ENCODE measurements at places on chromosomes 5 and 9. TPM values are rescaled to one million over a fixed set of nuclear protein-coding genes. Genes with fewer than 3 reads are reported as not detected.

GRCh38 chr5:10862085-10862484 lies 101.1 kb upstream of the DAP start:
- no peak for DNase-seq

The CDC20B gene
- total RNA-seq: not detected

- DNase-seq: no peak
Measured at GRCh38 chr9:28758341-28758740, 1185.1 kb upstream of the C9orf72 start.

The KLF9 gene
- 20.6 TPM for total RNA-seq

DNA sequence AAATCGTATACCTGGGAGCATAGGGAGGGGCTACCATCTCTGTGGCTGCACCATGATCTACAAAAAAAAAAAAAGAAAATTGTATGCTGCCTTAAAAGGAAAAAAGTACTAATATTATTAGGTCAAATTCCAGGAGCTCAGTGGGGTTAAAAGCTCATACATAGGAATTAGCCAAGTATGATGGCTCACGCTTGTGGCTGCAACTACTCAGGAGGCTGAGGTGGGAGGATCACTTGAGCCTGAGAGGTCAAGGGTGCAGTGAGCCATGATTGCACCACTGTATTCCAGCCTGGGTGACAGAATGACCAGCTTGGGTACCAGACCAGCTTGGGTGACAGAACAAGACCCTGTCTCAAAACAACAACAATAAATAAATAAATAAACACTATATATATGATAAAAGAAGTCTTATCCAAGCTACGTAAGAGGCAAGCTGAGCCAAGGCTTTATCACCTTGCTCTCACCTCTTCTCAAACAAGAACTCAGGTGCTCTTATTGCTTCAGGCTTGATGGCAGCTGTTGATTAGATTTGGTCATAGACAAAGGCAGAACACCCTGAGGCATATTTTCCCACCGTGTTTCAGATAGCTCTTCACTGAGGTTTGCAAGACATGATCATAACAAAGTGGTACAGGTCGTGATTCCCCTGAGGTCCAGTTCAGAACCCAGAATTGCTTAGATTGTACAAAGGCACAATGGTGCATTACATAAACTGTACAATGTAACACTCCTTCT lies 3.3 kb upstream of the FBXW11 start:
- DNase-seq: no peak

The TXNDC8 gene
- total RNA-seq: not detected

DNA sequence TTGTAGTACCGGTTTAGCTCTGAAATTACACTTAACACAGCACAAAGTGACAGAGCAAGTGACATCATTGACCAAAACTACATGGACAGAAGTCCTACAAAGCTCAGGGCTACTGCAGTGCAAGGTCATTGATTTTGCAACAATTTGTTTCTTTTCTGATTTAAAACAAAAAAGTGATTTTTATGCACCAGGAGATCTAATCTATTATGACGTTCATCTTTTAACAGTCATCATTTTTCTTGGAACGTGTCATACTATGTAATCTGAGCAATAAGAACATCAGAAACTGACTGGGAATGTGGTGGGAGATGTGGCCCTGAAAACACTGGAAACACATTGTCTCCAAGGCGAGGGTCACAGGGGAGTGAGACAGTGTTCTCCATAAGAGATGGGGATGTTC lies 17.4 kb upstream of the ZFAND5 start:
- DNase-seq: no peak

The MARVELD2 gene
- 1.1 TPM for total RNA-seq

GRCh38 chr5:137184734-137185133 lies 314.4 kb downstream of the SPOCK1 start:
- DNase-seq: no peak

The XRCC4 gene
- 4.1 TPM for total RNA-seq

The PCDHB15 gene
- 0.53 TPM for total RNA-seq

GRCh38 chr9:35814106-35814840 lies 569 bp downstream of the HINT2 start:
- no peak for DNase-seq

DNA sequence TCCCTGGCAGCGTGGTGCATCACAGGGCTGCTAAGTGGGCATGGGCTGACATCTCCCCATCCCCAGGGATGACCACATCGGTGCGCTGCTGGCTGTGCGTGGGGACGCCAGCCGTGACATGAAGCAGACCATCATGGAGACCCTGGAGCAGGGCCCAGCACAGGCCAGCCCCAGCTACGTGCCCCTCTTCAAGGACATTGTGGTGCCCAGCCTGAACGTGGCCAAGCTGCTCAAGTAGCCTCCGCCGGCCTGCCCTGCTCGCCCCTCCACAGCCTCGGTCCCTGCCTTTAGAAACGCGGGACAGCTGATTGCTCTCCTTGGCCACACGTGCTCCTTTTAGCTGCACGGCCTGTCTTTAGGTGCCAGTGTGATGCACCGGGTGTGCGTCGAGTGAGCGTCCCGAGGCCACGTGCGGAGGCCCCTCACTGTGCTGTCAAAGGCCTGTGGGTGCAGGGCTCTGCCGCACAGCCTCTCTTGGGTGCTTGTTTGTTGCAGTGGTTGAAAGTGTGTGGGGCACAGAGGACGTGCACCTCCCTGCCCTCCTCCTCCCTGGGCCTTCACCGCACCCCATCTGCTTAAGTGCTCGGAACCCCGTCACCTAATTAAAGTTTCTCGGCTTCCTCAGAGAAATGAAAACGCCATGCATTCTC lies 23.8 kb downstream of the EXOC3 start:
- DNase-seq: no peak

DNA sequence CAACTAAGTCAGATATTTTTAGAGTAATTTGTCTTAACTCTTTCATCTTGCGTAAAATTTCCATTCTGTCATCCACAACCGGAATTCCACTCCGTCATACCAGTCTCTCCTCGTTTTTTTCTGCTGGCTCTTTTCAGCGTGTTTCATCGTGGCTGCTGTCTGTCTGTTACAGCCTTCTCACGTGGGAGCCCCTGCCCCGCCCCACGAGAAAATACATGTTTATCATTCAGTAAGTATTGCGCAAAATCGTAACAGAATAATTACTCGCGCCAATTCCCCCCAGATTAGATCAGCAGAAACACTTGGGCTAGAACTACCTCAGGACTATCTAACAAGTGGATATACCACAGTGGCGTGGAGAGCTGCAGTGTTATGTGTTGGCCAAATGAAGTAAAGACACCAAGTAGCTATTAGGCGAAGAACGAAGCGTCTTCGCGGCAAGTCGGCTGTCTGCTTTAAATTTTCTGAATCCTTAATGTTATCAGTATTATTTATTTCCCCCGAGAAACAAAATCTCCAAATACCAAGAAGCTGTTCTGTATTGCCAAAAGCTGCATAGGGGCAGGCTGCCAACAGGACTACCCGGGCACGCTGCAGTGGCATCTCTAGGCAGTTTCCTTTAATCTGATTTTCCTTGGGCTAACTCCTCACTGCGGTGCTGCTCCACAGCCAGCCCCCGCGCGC lies 566 bp upstream of the FOCAD start:
- DNase-seq: peak; percentile 82

The SH3RF2 gene
- total RNA-seq: not detected

GRCh38 chr5:140202078-140202477 lies 27.1 kb downstream of the CYSTM1 start:
- DNase-seq: no peak

DNA sequence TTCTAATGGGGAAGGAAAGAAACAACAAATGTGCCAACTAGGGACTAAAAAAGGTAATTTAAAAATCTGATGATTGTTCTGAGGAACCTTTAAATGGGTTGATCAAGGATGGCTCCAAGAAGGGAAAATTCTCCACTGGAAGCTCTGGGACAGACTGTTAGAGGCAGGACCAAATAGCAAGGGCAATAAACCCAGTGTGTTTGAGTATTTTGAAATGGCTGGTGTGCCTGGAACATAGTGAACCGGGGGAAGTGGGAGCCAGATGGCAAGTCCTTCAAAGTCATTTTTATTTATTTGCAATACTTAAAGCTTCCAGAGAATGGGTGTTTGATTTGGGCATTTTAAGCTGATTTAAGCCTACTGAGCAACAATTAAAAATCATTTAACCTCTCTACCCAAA lies 587.7 kb upstream of the MEF2C start:
- no peak for DNase-seq

The CCL27 gene
- total RNA-seq: not detected

DNA sequence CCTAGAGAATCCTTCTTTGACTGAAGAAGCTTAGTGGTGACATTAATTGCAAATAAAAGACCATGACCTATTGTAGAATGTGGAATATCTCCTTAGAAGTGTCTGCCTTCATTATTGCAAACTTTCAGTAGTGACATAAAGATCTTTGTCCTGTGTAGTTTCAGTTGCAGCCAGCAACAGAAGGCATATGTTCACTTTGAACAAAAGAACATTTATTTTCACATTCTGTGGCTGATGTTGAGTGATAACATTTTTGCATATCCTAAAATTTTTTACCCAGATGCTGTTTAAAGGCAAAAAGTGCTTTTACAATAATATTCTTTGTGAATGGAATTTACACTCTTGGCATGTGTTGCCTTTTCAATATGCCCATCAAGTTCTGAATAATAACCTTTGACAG lies 165.9 kb downstream of the TMC1 start:
- no peak for DNase-seq

GRCh38 chr5:158007336-158007735 lies 148.4 kb upstream of the CLINT1 start:
- no peak for DNase-seq

DNA sequence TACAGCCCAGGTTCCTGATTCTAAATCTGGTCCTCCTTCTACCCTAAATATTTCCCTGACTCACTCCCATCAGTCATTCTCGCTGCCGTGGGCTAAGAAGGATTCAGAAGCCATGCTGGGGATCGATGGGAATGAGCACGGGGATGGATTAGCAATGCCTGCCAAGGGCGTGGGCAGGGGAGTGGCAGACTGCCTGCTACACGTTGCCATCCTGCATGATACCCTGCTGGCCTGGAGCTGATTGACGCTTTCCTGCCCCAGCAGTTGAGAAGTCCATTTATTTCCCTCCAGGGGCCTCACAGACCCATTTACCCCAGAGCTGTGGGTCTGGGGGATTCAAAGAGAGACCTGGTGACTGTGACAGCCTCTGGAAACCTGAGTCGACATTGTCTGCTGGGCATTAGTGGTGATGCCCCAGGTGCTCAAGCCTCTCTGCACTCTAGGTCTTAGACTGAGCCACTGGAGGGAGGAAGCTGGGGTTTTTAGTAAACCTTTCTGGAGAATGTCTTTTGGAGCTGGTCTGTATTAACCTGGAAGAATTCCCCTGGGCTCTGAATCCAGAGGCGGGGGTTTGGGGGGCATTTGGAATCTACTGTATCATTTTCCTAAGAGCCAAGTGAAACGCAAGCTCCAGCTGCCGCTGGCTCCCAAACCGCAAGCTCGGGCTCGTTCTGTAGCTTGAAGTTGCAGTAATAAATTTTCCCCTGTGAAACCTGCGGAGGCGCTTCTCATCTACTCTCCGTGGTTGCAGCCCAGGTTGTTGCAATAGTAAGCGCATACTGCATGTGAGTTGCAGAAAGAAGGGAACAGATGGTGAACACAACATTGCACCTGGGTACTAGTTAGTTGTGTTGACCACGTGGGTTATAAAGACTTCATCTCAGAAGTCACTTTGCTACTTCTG lies 76.3 kb upstream of the RAPGEF1 start:
- no peak for DNase-seq

The SLC22A4 gene
- 0.22 TPM for total RNA-seq

The ANKDD1B gene
- 0.73 TPM for total RNA-seq

DNA sequence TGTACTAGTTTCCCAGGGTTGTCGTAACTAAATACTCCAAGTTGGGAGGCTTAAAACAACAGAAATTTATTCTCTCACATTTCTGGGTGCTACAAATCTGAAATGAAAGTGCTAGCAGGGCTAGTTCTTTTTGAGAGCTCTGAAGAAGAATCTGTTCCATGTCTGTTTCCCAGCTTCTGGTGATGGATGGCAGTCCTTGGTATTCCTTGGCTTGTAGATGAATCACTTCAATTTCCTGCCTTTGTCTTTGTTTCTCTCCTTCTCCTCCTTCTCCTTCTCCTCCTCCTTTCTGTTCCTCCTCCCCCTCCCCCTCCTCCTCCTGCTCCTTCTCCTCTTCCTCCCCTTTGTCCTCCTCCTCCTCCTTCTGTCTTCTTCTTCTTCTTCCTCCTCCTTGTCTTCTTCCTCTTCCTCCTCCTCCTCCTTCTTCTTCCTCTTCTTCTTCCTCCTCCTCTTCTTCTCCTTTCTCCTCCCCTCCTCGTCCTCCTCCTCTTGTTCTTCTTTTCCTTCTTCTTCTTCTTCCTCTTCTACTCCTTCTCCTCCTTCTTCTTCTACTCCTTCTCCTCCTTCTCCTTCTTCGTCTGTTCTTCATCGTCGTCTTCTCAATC lies 104.7 kb upstream of the ANKRD55 start:
- DNase-seq: no peak

- DNase-seq: no peak
Measured at GRCh38 chr9:115804206-115804605, 349.4 kb upstream of the PAPPA start.

The SPATA31C1 gene
- total RNA-seq: not detected

- no peak for DNase-seq
Measured at GRCh38 chr5:137056676-137057075, 442.4 kb downstream of the SPOCK1 start.

- DNase-seq: peak; percentile 79
Measured at GRCh38 chr9:72363908-72364678, 915 bp downstream of the ZFAND5 start.

- no peak for DNase-seq
Measured at GRCh38 chr5:35058374-35058788, 10.6 kb upstream of the AGXT2 start.

- no peak for DNase-seq
Measured at GRCh38 chr5:79512471-79513307, 1.2 kb downstream of the HOMER1 start.

The SLC6A19 gene
- not detected for total RNA-seq

- DNase-seq: no peak
Measured at GRCh38 chr9:123201083-123201482, 67.3 kb downstream of the STRBP start.

- no peak for DNase-seq
Measured at GRCh38 chr5:168159425-168159824, 132.0 kb upstream of the WWC1 start.

GRCh38 chr9:38081356-38082108 lies 12.5 kb upstream of the SHB start:
- no peak for DNase-seq

- DNase-seq: no peak
Measured at GRCh38 chr5:10519729-10520128, 44.1 kb upstream of the ANKRD33B start.

- no peak for DNase-seq
Measured at GRCh38 chr5:131525805-131526204, 109.2 kb downstream of the RAPGEF6 start.

- DNase-seq: no peak
Measured at GRCh38 chr9:129696944-129697655, 31.7 kb downstream of the PRRX2 start.

The PLAC8L1 gene
- 0.58 TPM for total RNA-seq

GRCh38 chr9:76359766-76360165 lies 34.5 kb downstream of the RFK start:
- DNase-seq: no peak

The PCSK1 gene
- not detected for total RNA-seq

All from CD4-positive, alpha-beta memory T cell (primary cell).